ENCODE measurements at places on chromosomes 7 and 10.

DNA sequence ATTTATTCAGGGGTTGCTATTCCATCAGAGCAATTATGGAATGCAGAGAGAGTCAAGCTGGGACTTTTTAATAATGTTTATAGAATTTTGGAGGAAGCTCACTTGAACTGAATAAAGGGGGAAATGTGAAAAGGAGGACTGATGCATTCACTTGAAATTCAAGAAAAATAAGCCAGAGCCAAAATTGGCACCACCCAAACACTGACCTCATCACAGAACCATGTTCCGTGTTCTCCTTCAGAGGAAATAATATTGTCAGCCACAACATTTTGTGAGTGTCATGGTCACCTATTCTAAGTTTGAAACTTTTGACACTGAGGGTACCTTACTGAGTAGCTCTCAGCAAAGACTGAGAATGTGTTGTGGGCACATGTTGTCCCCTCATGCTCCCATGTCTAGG, 207.0 kb downstream of the ANK3 start:
- no peak for DNase-seq

DNA sequence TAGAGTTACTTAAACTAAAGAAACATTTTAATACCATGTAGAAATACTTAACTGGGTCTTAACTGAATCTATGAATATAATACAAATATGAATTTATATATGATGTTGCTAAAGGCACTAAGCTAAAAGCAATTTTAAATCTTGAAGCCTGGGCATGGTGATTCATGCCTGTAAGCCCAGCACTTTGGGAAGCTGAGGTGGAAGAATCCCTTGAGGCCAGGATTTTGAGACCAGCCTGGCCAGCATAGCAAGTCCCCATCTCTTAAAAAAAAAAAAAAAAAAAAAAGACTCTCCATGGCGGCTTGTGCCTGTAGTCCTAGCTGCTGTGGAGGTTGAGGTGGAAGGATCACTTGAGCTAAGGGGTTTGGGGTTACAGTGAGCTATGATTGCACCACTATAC, 95.3 kb downstream of the CCSER2 start:
- DNase-seq = no peak

GRCh38 chr7:1510780-1511154, 6.6 kb upstream of the INTS1 start:
- DNase-seq = no peak

GRCh38 chr10:95221124-95221523, 27.1 kb downstream of the ACSM6 start:
- DNase-seq = no peak

DNA sequence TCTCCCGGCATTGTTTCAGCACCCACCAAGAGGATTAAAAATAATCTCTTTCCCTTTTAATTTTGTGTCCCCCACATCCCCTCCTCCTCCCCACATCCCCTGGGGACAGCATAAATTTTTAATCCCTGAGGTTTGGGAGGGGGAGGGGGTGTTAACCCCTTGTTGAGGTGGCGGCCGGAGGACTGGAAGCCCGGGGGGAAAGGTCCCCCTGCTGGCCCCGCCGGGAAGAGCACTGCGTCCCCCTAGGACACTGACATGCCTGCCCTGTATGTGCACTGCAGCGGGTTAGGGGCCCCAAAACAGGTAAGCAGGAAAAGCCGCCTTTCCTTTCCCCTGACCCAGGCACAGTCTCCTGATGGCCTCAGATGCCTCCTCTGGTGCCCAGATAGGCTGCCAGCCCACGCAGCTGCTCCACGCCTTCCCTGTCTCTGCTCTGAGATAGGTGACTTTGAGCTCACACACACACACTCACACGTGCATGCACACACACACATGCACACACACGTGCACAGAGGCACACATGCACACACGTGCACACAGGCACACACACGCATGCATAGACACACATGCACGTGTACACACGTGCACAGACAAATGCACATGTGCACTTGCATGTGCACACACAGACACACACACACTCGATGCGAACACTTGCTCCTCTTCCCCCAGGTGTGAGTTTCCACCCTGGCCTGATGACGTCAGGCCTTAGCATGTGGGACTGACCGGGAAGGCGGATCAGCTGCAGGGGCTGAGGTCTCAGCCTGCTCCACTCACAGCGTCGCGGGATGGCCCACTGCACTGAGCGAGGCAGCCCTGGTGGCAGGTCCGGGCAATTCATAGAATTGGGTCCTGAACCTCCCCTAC, 12.3 kb downstream of the CNPY1 start:
- DNase-seq = no peak

- no peak for DNase-seq
Measured at GRCh38 chr7:108634036-108634435, 64.4 kb downstream of the DNAJB9 start.

DNA sequence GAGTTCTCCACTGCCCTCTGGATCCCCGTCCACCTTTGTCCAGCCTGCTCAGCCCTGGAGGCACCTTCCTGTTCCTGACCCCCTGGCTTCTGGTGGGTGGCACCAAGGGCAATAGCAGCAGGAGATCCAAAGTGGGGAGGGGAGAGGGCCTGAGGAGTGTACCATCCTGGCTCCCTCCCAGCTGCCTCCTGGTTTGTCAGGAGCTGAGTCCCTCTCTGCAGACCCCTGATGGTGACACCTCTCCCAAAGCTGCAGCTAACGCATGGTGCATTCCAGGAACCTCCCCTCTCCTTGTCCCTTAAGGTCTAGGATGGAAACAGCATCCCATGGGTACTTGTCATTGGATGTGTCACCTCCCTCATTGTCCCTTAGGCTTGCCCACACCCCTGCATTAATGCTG, 39.6 kb downstream of the VSTM4 start:
- DNase-seq = no peak

- no peak for DNase-seq
Measured at GRCh38 chr7:2012981-2013380, 219.8 kb downstream of the MAD1L1 start.

- DNase-seq = no peak
Measured at GRCh38 chr10:119477444-119477843, 65.1 kb downstream of the RGS10 start.

- no peak for DNase-seq
Measured at GRCh38 chr10:16853201-16853600, 36.0 kb upstream of the RSU1 start.

- DNase-seq = no peak
Measured at GRCh38 chr10:117532451-117533107, 10.0 kb upstream of the EMX2 start.

DNA sequence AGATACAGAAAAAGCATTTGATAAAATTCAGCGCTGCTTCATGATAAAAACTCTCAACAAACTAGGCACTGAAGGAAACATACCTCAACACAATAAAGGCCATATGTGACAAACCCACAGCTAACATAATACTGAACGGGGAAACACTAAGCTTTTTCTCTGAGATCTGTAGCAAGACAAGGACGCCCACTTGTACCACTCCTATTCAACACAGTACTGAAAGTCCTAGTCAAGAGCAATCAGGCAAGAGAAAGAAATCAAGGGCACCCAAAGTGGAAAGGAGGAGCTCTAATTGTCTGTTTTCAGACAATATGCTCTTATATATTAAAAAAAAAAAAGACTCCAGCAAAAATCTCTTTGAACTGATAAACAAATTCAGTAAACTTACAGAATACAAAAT, 13.3 kb downstream of the DIP2C start:
- no peak for DNase-seq

- no peak for DNase-seq
Measured at GRCh38 chr10:112985690-112986543, 35.9 kb downstream of the TCF7L2 start.

GRCh38 chr10:30705101-30705624, 75.6 kb upstream of the LYZL2 start:
- DNase-seq = no peak

DNA sequence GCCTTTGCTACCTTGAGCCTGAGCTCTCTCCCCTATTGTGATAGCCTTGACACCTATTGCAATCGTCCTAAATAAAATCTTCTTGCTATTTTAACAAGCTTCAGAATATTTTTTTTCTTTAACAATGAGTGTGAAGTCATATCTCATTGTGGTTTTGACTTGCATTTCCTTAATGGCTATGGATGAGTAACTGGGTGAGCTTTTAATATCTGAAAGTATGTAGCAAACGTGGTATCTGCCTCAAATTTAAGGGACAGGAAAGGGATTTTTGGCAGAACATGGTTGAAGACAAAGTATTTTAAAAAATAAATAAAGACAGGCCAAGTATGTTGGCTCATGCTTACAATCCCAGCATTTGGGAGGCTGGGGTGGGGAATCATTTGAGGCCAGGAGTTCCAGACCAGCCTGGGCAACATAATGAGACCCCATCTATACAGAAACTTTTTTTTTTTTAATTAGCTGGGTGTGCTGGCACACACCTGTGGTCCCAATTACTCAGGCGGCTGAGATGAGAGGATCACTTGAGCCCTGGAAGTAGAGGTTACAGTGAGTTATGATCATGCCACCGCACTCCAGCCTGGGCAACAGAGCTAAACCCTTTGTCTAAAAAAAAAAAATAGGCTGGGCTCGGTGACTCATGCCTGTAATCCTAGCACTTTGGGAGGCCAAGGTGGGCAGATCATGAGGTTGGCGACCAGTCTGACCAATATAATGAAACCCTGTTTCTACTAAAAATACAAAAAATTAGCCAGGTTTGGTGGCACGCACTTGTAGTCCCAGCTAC, 319.3 kb upstream of the NRP1 start:
- no peak for DNase-seq

GRCh38 chr10:21336476-21337170, 188.9 kb downstream of the SKIDA1 start:
- no peak for DNase-seq

GRCh38 chr7:70457482-70457881, 674.5 kb upstream of the GALNT17 start:
- no peak for DNase-seq

DNA sequence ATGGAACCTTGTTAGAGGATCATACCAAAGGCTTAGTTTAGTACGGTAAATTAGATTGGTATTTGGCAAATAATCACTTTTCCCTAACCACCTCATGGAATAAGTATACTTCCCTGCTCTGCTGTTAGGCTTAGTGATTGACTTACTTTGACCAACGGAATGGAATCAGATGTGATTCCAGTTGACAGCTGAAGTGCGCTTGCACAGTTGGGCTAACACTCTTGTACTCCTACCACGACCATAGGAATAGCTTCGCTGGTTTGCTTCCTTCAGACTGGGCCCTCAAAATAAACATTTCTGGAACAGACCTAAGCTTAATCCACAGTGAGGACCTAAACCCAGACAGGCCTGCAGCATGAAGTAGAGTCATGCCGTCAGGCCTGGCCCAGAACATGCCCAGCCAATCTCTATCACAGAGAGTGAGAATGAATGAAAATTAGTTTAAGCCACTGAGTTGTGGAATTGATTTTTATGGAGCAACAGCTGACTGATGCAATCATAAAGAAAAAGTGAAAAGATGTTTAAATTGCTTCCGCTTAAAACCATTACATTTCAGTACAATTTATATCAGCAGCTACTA, 122.3 kb downstream of the DOCK4 start:
- DNase-seq = no peak

- DNase-seq = no peak
Measured at GRCh38 chr7:34869057-34869456, 168.2 kb downstream of the DPY19L1 start.

DNA sequence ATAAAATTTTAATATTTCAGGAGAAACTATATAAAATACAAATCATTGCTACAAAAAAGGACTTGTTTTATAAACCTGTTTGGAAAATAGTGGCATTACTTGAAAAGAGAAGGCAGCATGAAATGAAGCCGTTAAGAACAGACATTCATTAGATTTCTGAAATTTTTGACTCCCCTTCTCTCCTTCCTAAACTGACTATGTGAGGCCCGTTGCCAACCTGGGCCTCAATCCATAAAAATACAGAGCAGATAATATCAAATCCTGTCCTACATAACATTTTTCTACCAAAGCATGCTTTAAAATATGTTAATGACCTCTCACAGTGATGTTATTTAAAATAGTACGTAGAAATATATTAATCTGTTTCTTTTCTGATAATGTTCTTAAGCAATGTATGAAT, 34.5 kb upstream of the ING3 start:
- no peak for DNase-seq

DNA sequence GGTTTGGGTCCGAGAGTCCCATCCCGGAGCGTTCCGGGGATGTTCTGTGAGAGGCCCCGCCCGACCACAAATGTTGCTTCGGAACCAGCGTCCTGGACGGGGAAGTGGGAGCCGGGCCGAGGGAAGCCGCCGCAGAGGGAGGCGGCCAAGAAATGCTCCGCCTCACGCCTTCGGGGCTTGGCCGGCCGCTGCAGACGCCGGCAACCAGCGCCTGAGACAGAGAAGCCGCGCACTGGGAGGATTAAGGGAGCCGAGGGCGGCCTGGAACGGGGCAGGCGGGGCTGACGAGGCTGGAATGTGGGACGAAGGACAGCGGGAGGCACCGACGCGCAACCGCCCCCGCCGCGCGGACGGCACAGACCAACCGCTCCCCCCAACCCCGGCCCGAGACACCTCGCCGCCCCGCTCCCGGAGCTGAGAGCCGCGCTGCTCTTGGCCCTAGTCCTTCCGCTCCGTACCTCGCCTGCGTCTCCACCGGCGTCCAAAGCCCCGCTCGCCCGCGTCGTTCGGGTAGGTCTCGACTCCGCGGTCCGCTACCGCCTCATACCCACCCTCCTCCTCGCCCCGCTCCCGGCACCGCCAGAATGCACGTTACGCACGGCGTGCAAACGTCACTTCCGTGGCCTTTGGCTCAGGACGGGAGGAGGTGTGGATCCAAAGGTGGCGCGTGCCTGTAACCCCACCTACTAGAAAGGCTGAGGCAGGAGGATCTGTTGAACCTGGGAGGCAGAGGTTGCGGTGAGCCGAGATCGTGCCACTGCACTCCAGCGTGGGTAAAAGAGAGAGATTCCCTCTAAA, 36.7 kb upstream of the KCTD7 start:
- DNase-seq = peak; percentile 72

- DNase-seq = no peak
Measured at GRCh38 chr10:17651896-17652295, 7.9 kb downstream of the STAM start.

GRCh38 chr7:46007194-46007593, 86.1 kb upstream of the IGFBP3 start:
- no peak for DNase-seq

- no peak for DNase-seq
Measured at GRCh38 chr7:22833957-22834356, 11.3 kb upstream of the TOMM7 start.

- DNase-seq = no peak
Measured at GRCh38 chr7:303425-303824, 13.5 kb downstream of the FOXL3 start.
